ENCODE measurements at places on chromosomes 16 and 17.

DNA sequence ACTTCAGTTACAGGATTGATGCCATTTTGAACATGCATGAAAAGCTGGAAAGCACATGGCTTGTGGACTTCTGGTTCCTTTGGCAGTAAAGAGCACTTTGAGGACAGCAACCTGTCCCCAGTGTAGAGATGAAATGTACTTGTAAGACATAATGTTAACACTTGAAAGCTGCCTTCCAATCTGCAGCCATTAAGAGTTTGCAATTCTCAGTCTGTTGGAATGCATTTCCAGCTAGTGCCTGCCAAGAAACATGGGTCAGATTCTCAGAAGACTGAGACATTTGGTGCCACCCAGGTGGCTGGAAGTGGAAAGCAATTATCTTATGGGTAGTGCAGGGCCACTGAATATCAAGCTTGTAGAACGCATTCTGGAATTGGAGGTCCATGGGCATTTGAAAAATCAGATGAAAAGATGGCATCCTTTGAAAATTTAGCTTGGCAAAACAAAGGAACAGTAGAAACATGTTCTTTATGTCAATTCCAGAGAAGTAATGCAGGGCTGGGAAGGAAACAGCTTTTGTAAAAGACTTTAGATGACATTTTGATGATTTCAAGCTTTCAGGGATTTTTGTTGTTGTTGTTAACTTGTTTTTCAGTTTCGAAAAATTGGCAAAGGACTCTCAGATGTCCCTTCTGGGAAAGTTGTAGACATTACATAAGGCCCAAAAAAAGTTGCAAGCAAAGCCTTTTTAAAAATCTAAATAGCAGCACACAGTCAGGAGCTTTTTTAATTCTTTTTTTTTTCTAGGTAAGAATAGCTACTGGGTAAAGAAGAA is 147.0 kb downstream of the ABCA8 start:
- DNase-seq: no peak

GRCh38 chr16:50644729-50645128 is 36.4 kb downstream of the SNX20 start:
- DNase-seq: no peak

DNA sequence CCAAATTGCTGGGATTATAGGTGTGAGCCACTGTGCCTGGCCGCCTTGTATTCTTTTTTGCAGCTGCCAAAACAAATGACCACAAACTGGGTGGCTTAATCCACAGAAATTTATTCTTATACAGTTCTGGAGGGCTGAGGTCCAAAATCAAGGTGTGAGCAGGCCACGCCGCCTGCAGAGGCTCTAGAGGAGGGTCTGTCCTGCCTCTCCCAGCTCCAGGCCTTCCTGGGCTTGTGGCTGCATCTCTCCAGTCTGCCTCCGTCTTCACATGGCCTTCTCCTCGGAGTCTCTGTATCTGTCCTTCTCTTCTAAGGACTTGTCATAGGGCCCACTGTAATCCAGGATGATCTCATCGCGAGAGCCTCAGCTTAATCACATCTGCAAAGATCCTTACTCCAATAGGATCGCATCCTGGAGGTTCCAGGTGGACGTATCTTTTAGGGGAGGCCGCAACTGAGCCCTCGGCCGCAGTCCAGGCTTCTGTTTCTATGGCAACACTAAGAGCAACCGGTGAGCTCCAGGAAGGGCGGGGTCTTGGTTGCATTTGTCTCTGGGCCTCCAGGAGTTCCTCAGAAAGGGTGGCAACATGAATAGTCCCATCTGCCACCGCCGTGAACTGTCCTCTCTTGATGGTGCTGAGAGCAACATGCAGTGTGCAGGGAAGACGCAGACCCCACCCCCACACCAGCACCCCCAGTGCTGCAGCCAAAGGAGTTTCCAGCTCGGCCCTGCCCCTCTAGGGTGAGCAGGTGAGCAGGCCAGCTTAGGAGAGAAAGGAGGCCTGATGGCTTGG is 29.5 kb upstream of the CREBBP start:
- DNase-seq: no peak

GRCh38 chr17:75478508-75478907 is 22.1 kb downstream of the TMEM94 start:
- no peak for DNase-seq

- DNase-seq: no peak
Observed at GRCh38 chr16:71460236-71460635, 1.8 kb downstream of the ZNF23 start.

DNA sequence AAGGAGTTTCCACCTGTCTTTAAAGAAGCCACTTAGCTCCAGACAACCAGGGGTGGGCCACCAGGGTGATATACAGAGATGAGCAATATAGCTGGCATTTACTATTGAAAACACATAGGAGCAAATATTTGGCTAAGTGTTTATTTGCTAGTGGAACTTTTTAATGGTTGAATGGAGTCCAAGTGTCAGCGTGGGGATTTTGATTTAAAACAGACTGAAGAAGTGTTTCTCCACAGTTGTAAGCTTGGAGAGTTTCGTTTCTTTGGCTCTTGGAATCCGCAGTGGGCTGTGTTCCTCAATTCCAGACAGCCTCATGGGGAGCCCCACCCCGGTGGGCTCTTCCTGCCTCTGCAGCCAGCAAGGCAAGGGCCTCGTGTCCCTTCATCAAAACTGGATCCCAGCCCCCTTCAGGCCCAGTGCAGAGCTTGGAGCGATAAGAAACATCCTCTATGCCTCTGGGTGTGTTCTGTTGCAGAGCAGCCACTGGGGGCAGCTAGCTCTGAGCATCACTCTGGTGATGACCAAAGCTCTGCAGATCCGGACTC is 36.1 kb downstream of the NOG start:
- no peak for DNase-seq

GRCh38 chr17:78729641-78730040 is 52.4 kb downstream of the CYTH1 start:
- DNase-seq: no peak

- DNase-seq: no peak
Observed at GRCh38 chr16:88870608-88871348, 4.3 kb upstream of the PABPN1L start.

DNA sequence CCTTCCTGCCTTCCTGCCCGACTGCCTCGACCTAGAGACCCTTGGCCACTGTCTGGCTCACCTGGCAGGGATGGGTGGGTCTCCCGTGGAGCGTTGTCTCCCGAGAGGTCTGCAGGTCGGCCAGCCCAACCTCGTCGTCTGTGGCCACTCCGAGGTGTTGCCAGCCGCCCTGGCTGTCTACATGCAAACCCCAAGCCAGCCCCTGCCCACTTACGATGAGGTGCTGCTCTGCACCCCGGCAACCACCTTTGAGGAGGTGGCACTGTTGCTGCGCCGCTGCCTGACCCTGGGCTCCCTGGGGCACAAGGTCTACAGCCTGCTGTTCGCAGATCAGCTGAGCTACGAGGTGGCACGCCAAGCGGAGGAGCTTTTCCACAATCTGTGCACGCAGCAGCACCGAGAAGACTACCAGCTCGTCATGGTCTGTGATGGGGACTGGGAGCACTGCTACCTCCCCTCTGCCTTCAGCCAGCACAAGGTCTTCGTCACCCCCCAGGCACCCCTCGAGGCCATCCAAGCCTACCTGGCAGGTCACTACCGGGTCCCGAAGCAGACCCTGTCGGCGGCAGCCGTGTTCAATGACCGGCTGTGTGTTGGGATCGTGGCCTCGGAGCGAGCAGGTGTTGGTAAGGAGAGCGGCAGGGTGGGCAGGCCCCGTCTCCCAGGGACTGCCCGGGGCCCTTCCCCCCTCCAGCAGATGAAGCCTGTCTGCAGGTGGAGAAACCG is 75.1 kb upstream of the ENDOV start:
- DNase-seq: no peak

DNA sequence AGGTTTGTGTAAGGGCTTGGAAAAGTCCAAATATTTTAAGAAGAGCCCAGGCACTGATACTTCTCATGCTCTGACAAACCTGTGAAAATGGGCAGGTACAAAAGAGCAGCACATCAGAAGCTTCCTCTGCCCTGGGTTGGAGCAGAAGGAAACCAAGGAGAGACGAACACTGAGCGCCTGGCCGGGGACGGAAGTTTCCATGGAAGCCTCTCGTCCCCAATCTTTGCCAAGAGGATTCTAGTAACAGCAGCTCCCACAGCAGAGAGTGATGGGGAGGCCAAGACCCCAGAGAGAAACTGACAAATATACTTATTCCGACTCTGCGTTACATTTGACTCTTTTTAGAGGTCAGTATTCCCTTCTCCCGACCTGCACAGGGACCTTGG is 268.5 kb downstream of the C16orf95 start:
- no peak for DNase-seq

GRCh38 chr17:61143026-61143425 is 256.6 kb upstream of the TBX2 start:
- no peak for DNase-seq

DNA sequence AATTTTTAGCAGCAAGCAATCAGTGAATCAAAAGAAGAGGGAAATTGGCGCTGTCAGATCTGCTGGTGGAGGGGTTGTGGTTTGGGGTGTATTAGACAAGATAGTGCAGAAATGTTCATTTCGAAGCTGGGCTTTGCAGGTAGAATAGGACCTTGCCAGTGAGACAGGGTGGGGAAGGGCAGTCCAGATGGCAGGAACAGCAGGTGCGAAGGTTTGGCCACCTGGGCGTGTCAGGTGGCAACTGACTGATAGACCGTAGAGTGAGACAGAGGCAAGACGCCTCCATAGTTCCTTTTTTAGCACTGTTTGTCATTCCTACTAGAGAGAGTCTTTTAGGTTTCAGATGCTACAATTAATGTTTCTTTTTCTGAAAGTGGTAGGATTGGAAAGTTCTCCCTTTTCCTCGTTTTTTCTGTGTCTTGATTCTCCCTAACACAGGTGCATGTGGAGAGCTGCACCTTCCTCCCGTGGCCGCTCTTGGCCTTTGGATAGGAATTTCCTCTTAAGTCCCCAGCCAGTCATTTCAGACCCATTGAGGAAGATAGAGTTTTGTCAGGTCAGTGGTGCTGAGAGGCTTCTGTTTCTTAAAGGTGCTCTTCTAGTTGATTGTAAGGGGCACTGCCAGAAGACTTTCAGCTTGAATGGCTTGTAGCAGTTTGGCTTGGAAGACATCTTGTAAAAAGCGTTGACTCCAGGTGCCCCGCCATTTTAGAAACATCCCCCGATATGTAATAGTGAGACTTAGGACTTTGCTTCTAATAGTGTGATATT is 315.6 kb downstream of the SNX29 start:
- no peak for DNase-seq

DNA sequence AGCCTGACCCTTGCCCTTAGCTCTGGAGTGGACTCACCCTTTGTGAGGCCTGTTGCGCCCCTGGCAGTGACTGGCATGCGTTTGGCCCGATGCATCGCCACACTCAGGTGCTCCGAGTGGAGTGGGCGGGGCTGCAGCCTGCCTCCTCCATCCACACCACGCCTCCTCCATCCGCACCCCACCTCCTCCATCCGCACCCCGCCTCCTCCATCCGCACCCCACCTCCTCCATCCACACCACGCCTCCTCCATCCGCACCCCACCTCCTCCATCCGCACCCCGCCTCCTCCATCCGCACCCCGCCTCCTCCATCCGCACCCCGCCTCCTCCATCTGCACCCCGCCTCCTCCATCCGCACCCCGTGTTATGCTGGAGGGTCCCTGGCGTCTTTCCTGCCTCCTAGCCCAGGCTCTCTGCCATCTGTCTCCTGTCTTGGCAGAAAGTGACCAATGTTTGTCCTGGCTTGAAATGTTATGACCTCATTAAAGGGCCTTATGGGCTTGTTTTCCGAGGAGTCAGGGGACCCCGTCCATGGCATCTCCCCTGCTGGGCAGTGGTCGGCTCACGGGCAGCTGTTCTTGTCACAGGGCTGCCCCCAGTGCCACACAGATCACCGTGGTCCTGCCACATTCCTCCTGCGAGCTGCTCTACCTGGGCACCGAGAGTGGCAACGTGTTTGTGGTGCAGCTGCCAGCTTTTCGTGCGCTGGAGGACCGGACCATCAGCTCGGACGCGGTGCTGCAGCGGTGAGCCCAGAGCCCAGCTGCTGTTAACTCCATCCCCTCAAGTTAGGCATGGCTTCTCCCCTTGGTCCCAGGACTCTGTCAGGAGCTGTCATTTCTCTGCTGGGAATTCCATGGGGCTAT is 28.7 kb upstream of the MYO15B start:
- DNase-seq: no peak

- no peak for DNase-seq
Observed at GRCh38 chr16:78065319-78065718, 34.1 kb upstream of the WWOX start.

GRCh38 chr16:19784183-19784736 is 66.2 kb downstream of the IQCK start:
- no peak for DNase-seq

DNA sequence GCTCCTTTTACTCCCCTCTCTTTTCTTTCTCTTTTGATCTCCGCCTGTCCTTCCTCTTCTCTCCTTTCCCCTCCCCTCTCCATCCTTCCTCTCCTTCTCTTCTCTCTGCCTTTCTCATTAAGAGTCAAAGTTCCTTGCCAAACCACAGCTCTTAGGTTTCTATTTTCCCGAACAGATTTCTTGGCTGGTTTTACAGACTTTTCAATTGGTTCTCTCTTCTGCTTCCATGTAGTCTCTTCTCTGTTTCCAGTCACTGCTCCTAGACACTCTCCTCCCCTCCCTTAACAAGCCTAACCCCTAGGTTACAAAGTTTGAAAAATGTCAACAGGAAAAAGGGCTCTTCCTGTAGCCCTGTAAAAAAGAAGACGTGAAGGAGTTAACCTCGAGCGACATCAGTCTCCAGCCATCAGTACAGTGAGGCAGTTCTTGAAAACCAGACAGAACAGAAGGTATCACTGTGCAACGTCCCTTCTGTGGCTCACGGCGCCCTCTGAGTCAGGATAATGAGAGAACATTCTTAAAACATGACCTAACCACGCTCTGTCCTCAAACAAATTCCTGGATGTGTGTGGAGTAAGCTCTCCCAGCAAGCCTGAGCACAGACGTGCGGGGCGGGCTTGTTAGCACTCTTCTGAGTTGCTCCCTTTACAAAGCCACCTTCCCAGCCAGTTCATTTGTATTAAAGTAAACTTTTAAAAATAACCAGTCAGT is 11.6 kb upstream of the MARCHF10 start:
- DNase-seq: peak; percentile 46

- DNase-seq: no peak
Observed at GRCh38 chr17:63850401-63850800, 7.9 kb upstream of the SMARCD2 start.

DNA sequence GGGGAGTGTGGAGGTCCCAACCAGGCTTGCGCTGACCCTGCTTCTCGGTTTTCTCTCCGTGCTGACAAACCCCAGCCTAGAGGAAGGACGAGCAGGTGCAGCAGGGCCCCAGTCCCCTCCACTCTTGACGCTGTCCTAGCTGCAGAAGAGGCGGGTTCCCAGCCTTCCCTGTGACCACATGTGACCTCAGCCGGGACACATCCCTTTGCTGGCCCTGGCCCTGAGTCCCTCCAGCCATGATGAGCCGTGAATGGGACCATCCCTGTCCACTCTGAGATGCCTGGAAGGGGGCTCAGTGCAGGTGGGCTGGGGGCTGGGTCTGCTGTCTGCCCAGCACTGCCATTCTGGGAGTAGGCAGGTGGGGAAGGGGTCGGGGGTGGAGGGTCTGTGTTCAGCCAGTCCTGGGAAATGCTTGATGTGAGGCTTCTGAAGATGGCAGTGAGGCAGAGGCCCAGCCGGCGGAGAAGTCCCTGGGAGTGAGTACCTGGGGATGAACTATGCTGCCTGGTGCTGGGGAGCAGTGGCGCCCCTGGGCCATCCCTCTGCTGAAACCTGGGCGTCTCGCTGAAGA is 1.9 kb upstream of the TUBB3 start:
- no peak for DNase-seq

GRCh38 chr17:58513267-58513964 is 1.0 kb downstream of the MTMR4 start:
- DNase-seq: no peak

- no peak for DNase-seq
Observed at GRCh38 chr17:42282478-42283080, 5.7 kb upstream of the STAT5A start.

- no peak for DNase-seq
Observed at GRCh38 chr17:28325211-28325610, 6.2 kb downstream of the TMEM97 start.

GRCh38 chr17:61561354-61561753 is 29.7 kb downstream of the NACA2 start:
- no peak for DNase-seq
